ENCODE measurements at places on chromosomes 1 and 21.

DNA sequence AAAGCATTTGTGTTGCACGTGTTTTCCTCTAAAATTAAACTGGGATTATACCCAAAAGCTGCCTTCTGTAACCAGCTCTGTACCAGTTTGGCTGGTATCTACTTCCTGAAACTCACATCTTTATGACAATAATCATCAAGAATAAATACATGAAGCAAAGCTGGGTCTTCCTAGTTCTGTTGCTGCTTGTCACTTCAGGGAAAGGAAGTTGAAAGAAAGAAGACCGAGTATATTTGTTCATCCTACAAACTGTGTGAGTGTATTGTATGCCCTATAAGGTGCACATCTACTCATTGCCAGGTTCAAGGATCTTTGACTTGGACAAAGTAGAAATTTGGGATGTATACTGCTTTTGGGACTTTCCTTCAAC, 29.1 kb upstream of the IFNGR2 start:
- H3K27me3 ChIP-seq = no peaks in the 10 kb centered on the region
- H3K4me1 ChIP-seq = peaks cover 19% of the 10 kb centered on the region
- no peaks in the 10 kb centered on the region for H3K36me3 ChIP-seq

DNA sequence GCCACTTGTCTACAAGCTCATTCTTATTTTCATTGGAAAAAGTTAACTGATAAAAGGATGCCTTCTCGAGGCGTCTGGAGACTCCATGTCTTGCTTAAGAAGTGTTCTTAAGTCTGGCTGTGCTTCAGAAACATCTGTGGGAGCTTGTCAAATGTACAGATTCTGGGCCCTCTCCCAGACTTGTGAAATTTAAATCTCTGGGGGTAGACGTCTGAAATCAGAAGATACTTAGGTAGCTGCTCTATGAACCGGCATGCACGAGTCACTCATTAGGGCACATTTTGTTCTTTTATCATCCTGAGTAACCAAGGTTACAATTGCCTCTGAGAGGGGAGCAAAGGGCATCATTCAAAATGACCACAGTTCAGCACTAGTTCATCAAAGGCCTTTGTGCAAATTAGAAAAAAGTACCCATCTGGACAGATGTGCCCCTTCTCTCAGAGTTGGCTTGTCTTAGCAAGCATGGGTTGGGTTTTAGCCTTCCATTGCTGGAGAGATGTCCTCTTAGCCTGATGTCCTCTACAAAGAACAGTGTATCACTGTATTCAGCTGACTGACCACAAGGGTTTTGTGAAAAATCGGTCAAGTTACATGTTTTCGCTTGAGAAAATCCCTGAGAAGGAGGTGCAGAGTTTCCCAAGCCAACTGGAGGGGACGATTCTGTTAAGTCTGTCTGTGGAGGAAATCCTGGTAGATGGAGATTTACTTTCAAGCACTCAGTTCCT, 156.9 kb downstream of the ASTN1 start:
- H3K4me3 ChIP-seq = no peak overlapping the region
- H3K27ac ChIP-seq = peak overlapping the region; percentile 62
- no peaks in the 10 kb centered on the region for H3K27me3 ChIP-seq
- H3K36me3 ChIP-seq = no peaks in the 10 kb centered on the region
- DNase-seq = no peak

DNA sequence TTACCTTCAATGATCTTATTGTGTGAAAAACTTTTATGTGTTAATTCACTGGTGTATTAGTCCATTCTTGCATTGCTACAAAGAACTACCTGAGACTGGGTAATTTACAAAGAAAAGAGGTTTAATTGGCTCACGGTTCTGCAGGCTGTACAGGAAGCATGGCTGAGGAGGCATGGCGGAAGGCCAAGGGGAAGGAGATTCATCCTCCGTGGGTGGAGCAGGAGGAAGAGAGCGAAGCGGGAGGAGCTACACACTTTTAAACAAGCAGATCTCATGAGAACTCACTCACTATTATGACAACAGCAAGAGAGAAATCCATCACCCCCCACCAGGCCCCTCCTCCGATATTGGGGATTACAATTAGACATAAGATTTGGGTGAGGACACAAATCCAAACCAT, 44.2 kb upstream of the RGS7 start:
- H3K4me3 ChIP-seq = no peak overlapping the region
- no peaks in the 10 kb centered on the region for H3K27me3 ChIP-seq
- no peak overlapping the region for H3K27ac ChIP-seq
- H3K36me3 ChIP-seq = no peaks in the 10 kb centered on the region
- DNase-seq = no peak

- peak overlapping the region; percentile 73 for H3K4me3 ChIP-seq
- DNase-seq = no peak
- H3K36me3 ChIP-seq = no peaks in the 10 kb centered on the region
Observed at GRCh38 chr1:220786057-220786336, 716 bp upstream of the MTARC1 start.

DNA sequence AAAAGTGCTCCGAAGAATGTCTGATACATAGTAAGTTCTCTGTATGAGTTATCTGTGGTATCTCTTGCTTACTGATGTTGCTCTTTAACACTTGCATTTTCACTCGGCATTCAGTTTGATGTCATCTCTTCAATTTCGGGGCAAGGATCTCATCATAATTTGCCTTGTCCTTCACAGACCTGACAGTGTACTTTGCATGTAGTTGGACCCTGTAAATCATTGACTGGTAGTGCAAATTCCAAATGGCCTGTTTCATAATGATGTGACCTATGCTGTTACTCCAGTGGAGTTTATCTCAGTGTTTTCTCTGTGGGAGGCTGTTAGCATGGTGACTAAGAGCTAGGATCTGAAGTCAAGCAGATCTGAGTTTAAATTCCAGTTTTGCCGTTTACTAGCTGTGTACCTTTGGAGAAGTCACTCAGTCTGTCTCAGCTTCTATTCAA, 34.2 kb upstream of the ABCD3 start:
- H3K27me3 ChIP-seq = no peaks in the 10 kb centered on the region
- no peak overlapping the region for H3K4me3 ChIP-seq
- H3K4me1 ChIP-seq = no peaks in the 10 kb centered on the region
- no peak for DNase-seq
- H3K27ac ChIP-seq = no peak overlapping the region

GRCh38 chr1:7224081-7224534, 438.9 kb downstream of the CAMTA1 start:
- H3K27ac ChIP-seq = no peak overlapping the region
- no peaks in the 10 kb centered on the region for H3K36me3 ChIP-seq
- no peaks in the 10 kb centered on the region for H3K27me3 ChIP-seq
- no peak for DNase-seq

GRCh38 chr1:97160818-97161217, 439.2 kb downstream of the PTBP2 start:
- no peaks in the 10 kb centered on the region for H3K36me3 ChIP-seq
- H3K27me3 ChIP-seq = no peaks in the 10 kb centered on the region
- H3K27ac ChIP-seq = no peak overlapping the region
- DNase-seq = no peak
- no peak overlapping the region for H3K4me3 ChIP-seq
- no peaks in the 10 kb centered on the region for H3K4me1 ChIP-seq

Data from tibial nerve (tissue), 4 donors.